ENCODE measurements at places on chromosomes 11 and 22.

DNA sequence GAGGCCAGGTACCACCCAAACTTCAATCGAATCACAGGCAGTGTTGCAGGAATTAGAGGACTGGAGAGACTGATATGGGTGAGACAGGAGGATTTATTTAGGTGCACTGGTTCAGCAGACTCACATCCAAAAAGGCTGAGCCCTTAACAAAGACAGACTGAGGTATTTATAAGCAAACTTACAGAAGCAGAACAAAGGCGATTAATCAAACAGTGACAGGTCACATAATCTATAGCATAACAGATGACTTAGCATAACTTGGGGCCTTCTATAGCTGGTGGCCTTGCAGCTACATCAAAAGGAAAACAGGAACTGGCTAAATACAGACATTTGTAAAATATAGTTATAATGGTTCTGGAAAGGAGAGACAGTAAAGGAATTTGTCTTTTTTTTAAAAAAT lies 2.1 kb downstream of the APOBEC3B start:
- DNase-seq, result no peak

DNA sequence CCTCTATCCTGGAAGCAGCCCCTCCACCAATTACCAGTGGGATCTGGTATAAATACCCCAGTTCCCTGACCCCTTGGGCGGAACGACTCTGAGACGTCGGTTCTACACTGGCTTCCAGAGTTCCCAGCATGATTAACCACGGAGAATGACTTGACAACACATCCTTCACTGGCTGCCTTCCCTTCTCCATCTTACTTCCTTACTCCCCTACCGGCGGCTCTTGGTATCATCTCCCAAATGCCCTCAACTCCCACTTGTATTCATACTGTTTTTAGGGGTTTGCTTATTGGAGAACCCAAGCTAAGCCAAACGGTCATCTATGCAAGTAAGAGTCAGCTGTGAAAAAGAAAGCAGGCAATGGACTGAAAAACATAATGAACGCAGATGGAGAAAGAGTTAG lies 56.1 kb downstream of the APOL3 start:
- DNase-seq, result no peak

DNA sequence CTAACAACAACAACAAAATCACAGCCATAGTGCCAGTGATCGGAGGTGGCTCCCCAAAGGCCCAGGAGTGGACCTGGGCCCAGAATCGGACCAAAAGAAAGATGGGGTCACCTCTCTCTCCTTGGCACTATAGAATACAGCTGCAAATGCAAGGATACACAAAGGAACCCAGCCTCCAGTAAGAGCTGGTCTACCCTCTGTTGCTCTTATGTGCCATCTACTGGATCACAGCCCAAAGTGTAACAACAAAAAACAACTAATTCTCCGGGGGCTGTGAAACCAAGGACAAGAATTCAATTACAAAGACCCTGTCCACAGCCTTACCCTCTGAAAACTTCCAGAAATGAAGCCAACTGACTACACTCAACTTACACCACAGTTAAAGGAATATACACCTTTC lies 21.6 kb downstream of the OR8G5 start:
- no peak for DNase-seq

DNA sequence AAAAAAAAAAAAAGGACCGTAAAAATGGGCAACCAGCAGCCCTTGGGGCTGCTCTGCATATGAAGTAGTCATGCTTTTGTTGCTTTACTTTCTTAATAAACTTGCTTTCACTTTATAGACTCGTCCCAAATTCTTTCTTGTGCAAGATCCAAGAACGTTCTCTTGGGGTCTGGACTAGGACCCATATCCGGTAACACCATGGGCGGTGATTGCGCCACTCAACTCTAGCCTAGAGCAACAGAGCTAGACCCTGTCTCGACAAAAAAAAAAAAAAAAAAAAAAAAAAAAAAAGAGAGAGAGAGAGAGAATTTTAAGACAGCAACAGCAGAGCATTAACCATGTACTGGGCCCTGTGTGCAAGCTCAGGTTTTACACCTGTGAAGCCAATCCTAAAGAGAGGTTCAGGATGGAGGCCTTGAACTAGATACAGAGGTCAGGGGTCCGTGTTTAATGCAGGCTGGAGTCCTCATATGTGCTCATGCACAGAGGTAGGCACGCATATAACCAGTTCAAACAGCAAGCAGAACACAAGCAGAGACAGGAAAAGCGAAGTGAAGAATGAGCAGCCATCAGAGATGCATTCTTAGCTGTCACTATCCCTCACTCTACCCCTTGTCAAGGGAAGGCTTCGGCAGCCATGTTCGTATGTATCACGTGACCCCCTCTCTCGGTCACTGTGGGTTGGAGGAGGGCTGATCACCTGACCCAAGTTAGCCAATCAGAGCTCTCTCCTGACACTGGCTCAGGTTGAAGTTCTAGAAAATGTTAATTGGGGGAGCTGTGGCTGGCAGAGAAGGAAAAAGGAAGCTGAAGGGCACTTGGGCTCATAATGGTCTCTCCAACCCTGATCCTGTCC lies 16.7 kb upstream of the SYT12 start:
- DNase-seq, result no peak

GRCh38 chr11:132137981-132138313 lies 767.5 kb downstream of the NTM start:
- no peak for DNase-seq

GRCh38 chr11:61011950-61012736 lies 40.7 kb downstream of the CD6 start:
- no peak for DNase-seq

- no peak for DNase-seq
Observed at GRCh38 chr11:92300876-92301275, 76.3 kb downstream of the FAT3 start.

DNA sequence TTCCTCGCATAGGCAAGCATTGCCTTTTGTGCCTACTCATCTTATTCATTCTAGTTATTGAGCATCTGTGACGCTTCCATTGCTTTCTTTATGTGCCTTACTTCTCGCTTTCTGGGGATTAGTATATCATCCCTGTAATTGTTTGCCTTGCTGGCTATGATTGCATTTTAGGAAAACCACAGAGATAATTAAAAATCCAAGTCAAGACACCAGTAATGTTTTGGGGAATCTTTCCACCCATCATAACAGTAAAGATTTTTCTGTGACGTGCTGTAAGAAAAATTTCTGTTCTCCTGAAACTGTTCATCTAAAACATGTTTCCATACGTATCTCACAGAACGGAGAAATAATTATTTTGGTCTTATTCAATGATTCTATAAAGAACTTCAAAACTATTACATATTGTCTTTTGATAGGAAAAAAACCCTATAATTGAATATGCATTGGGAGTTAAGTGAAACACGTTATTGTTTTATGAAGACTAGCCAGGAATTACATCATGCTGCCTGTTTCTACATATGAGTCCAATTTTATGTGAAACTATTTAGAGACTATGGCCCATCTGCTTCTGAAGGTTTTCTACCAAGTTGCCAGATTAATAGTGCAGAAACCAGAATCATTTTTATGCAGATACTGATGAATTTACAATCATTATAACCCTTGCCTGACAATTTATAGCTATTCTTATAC lies 133.7 kb upstream of the FIBIN start:
- no peak for DNase-seq
